ENCODE measurements at places on chromosomes 12 and 14.

- DNase-seq = no peak
Observed at GRCh38 chr14:35245051-35245450, 47.1 kb upstream of the PSMA6 start.

- DNase-seq = no peak
Observed at GRCh38 chr14:63616015-63616414, 25.7 kb downstream of the WDR89 start.

GRCh38 chr12:93645702-93646101, 31.5 kb upstream of the CRADD start:
- no peak for DNase-seq

DNA sequence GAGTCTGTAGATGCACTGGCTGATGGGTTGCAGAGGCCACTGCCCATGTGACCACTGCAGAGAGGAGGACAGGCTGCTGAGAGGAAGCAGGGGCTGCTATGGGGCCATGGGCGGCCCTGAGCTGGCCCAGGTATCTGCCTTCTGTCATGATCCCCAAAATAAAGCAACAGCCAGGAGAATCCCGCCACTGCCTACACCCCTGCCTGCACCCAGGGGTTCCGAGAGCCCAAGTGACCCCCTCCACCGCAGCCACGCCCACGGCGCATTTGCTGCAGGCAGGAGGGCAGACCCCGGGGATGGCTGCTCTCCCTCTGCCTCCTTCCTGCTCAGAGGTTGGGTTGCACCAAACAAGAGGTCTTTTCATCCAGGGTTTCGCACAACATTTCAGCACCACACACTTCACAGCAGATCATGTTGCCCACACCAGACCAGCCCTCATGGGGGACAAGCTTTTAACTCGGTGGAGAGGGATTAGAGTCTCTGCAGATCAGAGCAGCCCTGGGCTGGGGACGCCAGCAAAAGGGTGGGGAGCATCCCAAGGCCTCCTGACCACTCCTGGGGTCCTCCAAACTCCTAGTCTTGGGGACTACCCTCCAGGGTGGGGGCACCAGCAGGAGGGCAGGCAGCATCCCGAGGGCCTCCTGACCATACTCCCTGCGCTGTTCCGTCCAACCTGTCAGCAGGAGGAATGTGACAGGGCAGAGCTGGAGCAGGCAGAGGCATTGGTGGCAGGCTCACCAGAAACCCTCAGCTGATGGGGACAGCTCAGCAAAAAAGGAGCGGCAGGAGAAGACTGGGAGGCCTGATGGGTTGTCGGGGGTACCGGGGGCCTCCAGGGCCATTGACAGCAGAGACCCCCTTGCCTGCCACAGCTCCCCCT, 14.1 kb downstream of the CCDC85C start:
- no peak for DNase-seq

DNA sequence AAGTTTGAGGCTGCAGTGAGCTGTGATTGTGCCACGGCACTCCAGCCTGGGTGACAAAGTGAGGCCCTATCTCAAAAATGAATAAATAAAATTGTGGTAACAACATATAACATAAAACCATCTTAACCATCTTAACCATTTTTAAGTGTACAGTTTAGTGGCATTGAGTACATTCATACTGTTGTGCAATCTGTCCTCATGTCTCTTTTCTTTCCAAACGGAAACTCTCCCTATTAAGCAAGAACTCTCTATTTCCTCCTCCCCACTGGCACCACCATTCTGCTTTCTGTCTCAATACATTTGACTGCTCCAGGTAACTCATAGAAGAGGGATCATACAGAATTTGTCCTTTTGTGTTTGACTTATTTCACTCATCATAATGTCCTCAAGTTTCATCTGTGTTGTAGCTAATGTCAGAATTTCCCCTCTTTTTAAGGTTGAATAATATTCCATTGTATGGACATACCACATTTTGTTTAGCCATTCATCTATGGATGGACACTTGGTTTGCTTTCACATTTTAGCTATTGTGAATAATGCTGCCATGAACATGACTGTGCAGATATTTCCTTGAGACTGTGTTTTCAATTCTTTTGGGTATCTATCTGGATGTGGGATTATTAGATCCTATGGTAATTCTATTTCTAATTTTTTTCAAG, 4.4 kb upstream of the MARK3 start:
- no peak for DNase-seq

GRCh38 chr12:13090054-13090453, 13.4 kb downstream of the GSG1 start:
- no peak for DNase-seq

GRCh38 chr14:96626916-96627315, 124.7 kb downstream of the PAPOLA start:
- DNase-seq = no peak

DNA sequence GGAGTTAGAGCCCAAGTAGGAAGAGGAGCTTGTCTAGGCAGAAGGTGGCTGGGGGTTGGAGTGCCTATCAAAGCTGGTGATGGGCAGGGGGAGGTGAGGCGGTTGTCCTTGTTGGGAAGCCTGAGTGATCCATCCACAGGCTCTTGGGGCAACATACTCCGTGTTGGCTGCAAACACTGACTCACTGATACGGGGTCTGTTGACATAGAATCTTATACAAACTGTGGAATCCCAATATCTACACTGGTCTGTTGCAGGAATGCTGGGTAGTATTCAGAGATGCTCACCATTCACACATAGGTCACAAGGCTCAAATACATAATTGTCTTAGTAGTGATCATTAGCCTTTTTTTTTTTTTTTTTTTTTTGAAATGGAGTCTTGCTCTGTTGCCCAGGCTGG, 26.0 kb downstream of the ERH start:
- no peak for DNase-seq

DNA sequence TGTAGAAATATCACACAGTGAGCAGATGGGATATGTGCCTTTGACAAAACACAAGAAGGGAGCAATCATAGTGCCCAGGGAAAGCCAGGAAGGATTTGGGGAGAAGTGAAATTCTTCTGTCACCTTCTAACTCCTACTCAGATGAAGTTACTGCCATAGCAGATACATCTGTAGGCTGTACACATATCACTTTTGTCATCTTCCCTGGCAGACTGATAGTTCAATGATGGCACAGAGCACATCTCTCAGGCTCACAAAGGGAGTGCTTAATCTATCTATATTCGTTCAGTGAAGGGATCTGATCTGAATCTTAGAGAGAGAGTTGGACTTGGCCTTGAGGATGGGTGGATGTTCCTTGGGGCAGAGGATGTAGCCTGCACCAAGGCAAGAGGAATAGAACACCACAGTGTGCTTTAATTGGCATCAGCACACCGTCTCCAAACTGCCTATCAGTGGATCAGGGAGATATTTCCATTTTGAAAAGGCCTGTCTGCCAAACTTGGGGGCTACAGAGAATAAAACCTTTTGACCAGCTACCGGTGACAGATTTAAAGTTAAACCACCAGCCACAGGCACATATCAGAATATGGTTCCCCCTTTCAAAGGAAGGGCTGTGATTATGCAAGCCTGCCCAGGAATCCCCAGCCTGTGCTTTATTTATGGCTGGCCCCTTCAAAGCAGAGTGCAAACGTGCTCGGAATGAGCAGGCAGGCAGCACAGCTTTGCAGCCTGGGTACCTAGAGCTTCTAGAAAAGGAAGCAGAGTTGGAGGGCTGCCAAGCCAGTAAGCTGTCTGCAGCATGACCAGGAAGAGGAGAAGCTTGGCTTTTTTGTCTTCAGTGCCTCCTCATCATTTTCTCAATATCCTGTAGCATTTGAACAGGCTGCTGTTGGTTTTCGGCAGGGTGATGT, 165.5 kb upstream of the DYRK2 start:
- peak; percentile 37 for DNase-seq

DNA sequence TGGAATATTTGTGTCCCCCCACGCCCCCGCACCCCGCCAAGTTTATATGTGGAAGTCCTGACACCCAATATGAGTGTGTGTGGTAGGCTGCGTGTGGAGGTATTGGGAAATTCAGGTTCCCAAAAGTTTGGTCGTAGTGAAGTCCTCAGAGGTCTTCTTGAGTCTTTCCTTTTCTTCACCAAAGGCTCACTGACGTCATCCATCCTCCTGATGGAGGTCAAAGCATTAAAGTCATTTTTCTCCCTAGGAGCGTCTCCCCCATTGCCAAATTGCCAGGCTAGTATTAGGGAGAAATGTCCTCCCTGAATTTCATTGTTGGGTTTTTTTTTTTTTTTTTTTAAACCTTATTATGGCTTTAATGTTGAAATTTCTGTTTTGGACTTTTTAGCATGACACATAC, 113.7 kb downstream of the RGS6 start:
- DNase-seq = no peak

GRCh38 chr14:21070083-21070609, at the start of gene ARHGEF40:
Gene ARHGEF40, plus strand, starts transcription at chr14:21070304. Its CDS starts 93 bp downstream, at chr14:21070397.
- no peak for DNase-seq

DNA sequence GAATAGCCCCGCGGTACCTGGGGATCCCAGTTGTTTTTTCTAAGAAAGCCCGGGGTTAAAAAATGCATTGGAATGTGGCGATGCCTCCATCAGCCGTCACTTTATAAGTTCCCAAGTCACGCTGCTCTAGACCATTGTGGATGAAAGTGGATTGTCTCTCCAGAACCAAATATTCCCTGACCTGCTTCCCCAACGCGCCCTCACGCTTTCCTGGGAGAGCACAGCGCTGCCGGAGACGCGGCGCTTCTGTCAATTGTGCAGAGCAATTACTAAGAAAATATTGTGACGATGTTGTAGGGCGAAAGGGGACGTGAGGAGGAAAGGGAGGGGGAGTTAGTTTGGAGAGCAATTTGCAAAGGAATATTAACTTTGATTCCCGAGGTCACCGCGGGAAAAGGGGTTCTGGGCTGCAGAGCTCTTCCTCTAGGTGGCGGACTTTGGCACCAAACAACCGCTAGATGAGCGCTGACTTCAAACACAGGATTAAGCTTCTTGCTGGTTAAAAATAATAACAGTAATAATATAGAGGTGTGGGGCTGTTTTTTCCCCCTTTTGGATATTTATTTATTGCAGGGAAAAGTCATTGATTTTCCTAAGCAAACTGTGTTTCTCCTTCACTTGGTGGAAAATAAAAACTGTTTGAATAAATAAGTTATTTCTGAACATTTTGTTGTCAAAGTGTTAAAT, 9.6 kb upstream of the FOXG1 start:
- DNase-seq = no peak

All from esophagus squamous epithelium (tissue), 5 donors.